CD4-positive, alpha-beta T cell treated with Interferon alpha-2 for 1 hour (primary cell): ENCODE measurements at places on chromosomes 4 and X.

DNA sequence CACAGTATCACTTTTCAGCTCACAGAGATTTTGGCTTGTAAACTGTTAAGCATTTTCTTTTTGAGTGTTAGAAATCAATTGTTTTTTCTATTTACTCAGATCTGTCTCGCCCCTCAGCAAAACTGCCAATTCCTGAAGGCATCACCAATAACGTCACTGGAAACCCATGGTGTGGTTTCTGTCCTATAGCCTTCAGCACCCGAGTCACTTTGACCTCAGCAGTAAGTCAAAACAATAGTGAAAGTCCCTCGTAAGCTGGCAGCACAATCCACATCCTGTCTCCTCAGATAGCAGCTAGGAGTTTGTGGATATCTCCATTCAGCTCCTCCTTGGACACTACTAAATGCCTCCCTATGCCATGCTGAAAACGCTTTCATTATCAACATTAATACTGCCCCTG is 1787.4 kb upstream of the ADGRL3 start:
- DNase-seq: no peak

GRCh38 chr4:18025288-18025687 is 3.7 kb upstream of the LCORL start:
- DNase-seq: no peak

GRCh38 chr4:57445686-57446085 is 335.5 kb upstream of the IGFBP7 start:
- DNase-seq: no peak

GRCh38 chr4:176439611-176440010 is 119.8 kb downstream of the SPCS3 start:
- no peak for DNase-seq

- no peak for DNase-seq
These were observed 60.6 kb upstream of the VCX3B start for GRCh38 chrX:8403988-8404387.

DNA sequence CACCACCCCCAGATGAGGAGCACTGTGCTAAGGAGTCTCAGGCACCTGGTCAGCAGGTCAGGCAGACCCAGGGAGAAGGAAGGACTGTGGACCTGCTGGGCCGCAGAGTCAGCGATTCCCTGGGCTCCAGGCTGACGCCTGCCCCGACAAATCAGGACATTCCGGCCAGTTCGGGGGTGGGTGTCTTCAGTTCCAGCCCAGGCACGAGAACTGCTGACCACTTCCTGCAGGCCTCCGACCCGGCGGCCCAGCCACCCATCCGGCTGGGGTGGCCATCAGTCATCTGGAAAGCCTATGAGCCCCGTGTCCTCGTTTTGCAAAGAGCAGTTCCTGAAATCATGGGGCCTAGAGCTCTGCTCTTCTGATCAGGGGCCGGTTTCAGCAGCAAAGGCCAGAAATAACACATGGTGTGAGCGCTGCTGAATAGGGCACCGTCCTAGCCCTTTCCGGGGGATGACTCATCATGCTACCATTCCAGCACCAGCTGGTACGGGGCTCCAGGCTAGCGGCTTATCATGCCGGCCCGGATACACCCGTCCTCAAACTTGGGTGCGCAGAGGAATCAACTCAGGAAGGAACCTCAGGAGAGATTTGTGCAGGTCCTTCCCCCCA is 7.8 kb upstream of the SH3TC1 start:
- DNase-seq: no peak

DNA sequence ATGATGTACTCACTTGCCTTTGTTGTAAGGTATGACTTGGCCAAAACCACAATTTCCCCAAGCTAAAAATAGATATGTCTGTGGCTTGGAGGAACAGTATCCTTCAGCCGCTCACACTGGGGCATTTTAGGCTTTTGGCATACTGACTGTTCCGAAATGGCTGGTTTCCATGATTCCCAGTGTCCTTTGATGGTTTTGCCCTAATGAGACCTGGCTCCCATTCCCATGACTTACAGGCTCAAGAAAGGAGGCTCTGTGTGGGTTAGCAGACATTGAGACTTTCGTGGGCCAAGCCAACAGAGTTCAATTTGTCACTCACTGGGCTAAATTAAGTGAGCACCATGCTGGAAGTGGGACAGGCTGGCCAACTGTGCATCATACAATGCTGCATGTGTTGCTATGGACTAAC is 150.6 kb downstream of the CEP135 start:
- no peak for DNase-seq

DNA sequence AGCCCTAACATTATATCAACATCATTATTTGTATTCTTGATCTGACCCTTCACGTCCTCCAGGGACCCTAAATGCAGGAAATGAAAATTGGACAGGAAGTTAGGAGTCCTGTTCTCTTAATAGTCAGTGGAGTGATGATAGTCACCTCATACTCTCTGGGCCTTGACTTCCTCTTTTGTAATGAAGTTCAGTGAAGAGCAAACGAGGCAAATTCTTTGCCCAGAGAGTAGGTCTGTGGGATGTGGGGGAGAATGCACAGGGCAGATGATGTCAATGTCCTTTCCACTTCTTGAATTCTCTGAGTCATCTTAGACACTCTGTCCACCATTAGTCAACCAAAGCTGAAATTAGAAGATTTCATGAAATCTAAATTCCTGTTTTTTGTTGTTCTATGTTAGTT is 17.1 kb upstream of the GPRIN3 start:
- DNase-seq: no peak

DNA sequence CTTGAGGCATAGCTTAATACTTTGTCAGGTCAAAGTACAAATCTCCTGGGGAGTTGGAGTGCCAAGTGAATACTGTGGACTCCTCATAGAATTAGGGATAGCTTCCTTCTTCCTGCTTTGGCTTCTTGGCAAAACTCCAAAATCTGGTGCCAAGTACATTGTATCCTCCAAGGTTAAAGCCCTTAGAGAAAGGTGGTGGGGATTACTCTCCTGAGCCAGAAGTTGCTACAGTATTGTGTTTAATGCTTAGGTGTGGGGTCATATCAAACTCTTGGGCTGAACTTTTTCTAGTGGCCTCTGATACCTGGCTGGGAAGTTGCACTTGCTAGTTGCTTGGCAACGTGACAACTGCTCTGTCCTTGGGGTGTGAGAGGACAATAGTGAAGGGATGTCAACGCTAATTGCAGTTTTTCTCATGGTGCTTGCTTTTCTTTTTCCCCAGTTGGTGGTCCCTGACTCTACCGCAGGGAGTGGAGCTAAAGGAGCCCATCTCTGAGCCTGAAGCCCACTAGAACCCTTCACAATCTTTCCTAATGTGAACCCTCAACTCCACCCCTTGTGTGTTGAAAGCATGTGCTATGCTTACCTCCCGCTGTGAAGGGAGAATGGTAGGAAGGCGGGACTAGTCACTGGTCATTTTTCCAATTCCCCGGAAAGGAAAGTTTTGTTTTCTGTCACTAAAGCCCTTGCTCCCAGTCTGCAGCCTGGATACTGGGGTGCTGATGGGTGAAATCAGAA is 35.5 kb downstream of the DLG3 start:
- DNase-seq: no peak

DNA sequence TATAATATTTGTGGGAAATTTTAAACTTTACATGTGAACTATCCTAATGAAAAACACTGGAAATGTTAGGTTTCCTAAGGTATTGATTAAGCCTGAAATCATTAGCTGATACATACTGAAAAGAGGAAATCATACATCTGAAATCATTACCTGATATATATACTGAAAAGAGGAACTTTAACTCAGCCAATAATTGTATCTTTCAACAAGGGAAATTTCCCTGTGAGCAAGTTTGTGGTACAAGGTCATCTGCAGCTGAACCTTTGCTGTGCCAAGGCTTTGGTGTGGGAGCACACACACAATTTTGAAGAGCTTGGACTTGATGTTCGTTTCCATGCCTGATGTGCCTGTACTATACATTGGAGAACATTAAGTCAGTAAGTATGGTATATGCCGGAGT is 131.9 kb upstream of the USP9X start:
- no peak for DNase-seq

GRCh38 chrX:29531336-29531735 is 684.0 kb upstream of the MAGEB2 start:
- DNase-seq: no peak

DNA sequence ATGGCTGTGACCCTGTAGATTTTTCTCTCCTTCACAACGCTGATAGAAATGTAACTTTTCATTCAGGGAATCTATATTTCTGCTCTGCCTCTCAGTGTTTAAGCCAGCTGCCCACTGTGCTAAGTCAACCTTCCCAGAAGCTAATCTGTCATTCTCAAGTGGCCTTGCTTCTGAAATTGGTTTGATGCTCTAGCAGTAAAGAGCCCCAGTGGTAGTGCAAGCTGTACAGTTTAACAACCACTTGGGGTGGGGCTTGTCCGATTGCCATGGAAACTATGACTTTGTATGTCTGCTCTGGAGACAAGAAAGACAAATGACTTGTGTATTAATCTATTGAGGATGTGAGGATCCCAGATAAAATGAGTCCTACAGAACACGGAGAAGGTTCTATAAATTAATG is 620.9 kb upstream of the GALNT7 start:
- no peak for DNase-seq

DNA sequence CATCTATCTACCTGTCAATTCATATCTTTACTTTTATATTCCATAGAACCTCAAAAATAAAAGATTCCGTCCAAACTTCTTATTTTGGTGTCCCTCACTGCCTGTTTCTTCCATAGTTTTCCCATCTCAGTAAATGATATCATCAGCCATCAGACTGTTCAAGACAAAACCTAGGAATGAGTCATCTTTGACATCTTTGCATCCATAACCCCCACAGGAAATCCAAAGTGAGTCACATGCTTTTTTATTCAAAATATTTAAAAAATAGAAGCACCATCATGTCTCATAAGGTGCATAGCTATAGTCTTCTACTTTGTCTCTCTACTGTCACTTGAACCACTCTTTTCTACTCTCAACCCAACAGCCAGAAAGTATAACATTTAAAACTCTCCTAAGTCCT is 29.9 kb upstream of the CXXC4 start:
- DNase-seq: no peak

DNA sequence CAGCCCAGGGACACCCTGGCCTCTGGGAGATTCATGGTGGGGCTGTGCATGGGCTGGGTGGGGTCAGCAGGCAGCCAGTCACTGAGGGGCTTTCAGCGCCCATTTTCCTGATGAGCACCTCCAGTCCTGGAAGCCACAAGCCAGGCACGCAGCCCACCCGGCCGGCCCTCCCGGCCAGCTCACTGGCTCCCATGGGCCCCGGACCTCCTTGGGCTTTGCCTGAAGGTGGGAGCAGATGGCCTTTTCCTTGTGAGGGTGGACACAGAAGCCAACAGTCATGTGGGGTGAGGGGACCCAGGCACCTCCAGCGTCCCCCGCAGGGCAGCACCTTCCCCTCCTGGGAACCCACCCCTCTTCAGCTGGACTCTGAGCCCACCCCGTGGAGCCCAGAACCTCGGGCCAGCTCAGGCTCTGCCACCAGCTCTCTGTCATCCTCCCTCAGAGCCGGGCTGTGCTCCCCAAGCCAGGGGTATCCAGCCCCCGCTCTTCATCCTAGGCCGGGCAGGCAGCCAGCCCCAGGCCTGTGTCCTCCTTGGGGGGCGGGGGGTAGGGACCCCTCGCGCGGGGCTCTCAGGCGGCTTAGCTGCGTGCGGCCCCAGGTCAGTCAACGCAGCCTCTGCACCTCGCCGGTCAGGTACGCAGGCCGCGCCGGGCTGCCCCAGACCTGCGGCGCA is 798 bp upstream of the FGFR3 start:
- no peak for DNase-seq

- DNase-seq: peak; percentile 35
These were observed 150.3 kb downstream of the FBXW7 start for GRCh38 chr4:152385551-152385950.

DNA sequence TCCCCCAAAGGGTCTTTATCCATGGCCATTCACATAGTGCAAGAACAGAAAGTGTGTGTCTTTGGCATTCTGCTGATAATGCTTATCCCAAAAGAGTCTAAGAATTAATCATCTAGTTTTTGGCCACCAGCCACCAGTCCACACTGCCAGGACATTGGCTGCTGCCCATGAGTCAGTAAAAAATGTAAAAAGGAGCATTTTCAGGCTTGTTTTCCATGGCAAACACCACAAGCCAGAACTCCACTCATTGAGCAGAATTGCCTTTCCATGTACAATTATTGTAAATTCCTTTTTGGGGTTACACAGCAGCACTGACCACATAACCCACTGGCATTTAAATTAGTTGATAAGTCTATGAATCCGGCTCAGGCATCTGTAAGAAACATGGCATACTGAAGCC is 89.2 kb upstream of the PRDX4 start:
- no peak for DNase-seq

GRCh38 chr4:6207602-6208001 is 7.3 kb upstream of the JAKMIP1 start:
- DNase-seq: no peak

DNA sequence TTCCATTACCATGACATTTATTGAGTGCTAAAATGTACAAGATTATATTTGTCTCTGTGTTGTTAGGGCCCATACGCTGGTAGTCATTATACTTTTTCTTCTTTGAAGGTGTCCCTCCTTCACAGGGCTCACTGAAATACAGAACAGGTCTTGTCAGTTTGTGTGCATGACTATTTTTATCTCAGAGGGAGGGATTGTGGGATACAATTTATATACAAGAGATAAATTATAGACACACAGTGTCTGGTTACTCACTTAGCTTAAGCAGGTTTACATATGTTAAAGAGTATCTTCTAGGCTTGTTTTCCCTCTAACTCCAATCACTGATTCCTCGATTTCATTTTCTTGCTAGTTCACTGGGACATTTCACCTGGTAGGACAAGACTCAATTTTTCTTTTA is 143.3 kb upstream of the GUCY1A1 start:
- no peak for DNase-seq

DNA sequence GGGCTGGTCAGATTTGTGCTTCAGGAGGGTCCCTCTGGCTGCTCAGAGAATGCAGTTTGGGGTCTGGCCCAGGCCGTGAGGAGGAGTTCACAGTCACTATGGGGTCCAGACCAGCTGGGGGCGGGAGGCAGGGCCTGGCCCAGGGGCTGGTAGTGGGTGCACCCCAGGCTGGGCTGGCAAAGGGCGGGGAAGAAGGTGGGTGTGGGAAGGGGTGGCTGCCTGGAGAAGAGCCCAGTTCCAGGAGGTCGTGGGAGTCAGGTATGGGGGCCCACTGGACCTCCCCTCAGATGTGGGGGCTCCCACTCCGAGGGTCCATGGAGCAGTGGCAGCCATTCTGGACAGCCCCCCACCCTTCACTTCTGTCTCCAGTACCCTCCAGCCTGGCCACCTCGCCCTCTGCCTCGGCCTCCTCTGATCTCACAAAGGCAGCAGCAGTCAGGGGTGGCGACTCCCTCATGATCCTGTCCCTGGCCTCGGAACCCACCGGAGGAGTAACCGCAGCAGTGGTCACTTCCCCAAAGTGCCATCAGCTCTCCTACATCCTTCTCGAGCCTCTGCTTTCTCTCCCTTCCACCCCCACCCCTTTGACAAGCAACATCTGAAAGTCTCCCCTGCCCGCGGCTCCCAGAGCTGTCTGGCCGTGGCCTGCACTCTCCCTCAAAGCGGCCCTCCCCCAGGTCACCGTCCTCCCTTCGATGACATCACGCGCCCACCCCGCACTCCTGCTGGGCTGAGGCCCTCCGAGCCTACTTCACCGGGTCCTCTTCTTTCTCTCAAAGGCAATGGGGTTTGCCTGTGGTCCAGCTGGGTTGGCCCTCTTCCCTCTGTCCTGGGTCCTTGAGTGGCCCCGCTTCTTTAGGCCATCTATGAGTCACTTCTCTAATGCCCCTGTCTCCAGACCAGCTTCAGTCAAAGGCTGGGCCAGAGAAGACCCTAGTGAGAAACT is 1.7 kb upstream of the SLC6A8 start:
- no peak for DNase-seq

- DNase-seq: peak; percentile 48
These were observed 46.3 kb downstream of the STARD8 start for GRCh38 chrX:68693481-68694434.
